ENCODE measurements at places on chromosomes 12 and 14. TPM values are rescaled to one million over a fixed set of nuclear protein-coding genes. Genes with fewer than 3 reads are reported as not detected.

- DNase-seq, result no peak
Measured at GRCh38 chr14:68403191-68404145, 389.4 kb downstream of the ZFP36L1 start.

- no peak for DNase-seq
Measured at GRCh38 chr14:53741479-53742232, 215.0 kb downstream of the BMP4 start.

- peak; percentile 53 for DNase-seq
Measured at GRCh38 chr14:21978184-21978998, 304.8 kb upstream of the OR4E1 start.

DNA sequence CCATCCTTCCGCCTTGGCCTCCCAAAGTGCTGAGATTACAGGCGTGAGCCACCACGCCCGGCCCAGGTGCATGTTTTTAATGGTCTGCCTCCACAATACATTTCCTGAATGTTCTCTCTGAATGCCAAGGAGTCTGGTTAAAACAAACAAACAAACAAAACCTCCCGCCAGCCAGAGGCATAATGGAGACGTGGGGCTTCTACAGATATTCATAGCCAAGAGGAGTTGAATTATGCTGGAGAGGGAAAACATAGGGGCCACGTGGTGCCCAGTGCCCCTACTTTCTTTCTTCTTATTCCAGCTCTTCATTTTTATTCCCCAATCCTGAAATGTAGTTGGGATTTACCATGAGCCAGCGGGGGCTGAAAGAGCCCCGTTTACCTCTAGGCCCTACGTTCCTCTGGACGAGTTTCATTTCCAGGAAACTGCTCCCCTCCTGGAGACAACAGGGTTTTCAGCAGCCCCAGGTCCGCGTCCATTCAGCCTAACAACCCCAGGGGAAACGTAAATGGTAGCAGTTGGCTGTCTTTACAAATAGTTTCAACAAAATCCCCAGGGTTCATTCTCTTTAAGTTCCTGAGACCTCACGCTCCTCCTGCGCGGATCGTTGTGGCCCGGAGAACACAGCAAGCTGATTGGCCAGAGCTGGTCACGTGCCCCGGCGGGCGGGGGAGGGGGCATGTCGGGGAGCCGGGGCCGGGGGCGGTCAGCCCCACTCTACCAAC, 108.5 kb upstream of the ESRRB start:
- DNase-seq, result no peak

GRCh38 chr12:106780010-106780631, 5.6 kb downstream of the RIC8B start:
- no peak for DNase-seq

GRCh38 chr14:23447361-23448350, 12.2 kb upstream of the MYH7 start:
- DNase-seq, result no peak

DNA sequence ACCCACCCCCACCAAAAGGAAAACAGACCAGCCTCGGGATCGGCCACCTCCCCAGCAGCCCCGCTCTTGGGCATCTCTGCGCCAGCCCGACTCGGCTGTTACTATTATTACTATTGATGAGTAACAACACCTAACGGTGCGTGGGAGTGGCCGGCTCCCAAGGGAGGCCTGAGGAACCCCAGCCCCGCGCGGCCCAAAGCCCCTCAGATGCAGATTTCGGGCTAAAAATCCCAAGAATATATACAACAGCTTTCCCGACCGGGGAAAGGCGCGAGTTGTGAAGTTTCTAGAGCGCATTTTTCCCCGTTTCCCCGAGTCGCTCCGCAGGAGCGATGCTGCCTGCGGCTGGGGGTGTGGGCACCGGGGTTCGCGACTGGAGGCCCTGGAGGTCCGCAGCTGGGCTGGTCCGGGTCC, 565 bp downstream of the NT5DC3 start:
- no peak for DNase-seq

- DNase-seq, result no peak
Measured at GRCh38 chr14:34161351-34162082, 210.6 kb upstream of the EGLN3 start.

DNA sequence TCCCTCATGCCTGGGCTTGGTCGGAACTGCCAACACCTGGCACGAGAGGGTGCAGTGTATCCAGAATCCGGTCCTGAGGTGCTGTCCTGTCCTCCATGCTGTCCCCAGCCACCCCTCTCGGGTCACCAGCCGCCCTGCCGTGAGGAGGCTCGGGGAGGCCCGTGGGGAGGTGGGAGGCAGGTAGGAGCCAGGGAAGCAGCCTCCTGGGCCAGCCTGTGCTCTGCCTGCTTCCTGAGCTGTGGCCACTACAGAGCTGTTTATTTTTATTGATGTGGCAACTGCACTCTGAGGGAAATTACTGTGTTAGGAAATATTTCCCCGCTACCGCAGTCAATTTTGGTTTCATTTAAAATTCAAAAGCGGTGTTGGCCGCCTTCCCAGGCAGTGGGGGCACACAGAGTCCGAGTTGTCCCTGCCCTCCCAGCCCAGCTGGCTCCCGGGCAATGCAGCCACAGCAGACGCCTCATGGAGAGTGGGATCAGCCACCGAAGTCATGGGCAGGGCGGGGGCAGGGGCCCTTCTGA, 18.3 kb downstream of the NOC4L start:
- no peak for DNase-seq

DNA sequence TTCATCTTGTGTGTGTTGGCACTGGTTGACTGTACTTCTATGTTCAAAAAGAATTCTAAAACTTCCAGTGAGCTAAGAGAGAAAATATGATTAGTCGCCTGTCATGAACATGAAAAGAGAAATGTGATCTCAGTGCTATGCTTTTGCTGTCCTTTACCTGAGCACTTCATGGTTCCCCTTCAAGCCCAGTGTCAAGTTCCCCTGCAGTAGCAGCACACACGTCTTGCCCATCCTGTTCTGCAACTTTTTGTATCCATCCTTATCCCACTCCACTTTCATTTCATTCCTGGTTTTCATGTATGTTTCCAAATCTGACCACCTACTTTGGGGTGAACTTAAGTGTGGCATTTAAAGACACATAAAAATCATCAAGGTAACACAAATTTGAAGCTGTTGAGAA, 848.0 kb upstream of the USP15 start:
- DNase-seq, result no peak

DNA sequence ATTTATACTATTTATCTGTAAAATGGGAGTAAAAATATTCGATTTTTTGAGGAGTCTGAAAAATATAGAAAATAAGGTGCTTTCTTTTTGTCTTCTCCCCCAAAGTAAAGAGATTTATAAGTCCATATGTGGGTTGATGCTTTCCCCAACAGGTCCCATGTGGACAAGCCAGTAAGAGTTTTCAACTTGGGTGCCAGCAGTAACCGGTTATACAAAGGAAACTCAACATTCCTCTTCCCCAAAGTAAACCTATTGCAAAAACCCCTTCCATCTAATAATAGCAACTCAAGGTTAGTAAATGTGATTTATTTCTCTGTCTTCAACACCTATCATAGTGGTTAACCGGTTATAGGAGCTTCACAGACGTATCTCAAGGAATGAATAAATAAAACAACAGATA, 1206.9 kb upstream of the SEL1L start:
- no peak for DNase-seq

DNA sequence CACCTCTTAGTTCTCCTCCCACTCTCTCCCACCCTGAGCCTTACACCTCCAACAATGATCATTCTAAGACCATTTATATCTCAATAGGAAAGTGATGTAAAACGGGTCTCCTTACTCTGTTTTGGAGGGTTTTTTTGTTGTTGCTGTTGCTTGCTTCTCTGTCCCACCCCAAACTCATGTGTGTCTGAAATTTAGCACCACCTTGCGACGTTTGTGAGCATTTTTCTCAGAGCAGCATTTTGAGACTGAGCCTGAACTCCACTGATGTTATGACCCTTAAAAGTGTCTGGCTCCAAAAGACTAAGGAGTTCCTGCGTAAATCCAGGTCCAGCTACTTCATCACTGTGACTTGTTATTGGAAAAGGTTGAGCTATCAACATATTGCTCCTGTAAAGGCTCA, 155.0 kb downstream of the DAD1 start:
- no peak for DNase-seq

GRCh38 chr12:67512061-67512460, 136.5 kb upstream of the DYRK2 start:
- DNase-seq, result no peak

GRCh38 chr14:68412505-68413465, 380.1 kb downstream of the ZFP36L1 start:
- no peak for DNase-seq

DNA sequence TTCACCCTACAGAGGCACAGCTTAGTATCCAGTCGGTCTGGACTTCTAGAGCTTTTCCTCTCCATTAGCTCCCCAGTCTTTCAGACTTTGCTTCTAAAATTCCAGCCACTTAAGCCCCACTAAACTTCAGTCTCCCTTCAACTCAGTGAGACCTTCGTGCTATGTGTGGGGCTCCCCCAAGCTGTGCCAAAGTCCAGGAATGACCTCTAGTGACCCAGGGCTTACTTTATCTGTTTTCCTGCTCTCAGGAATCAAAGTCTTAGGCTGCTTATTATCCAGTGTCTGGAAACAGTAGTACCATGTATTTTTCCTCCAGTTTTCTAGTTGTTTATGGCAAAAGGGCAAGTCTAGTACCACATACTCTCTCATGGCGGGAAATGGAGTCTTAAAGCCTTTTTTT, 77.8 kb downstream of the IFT43 start:
- no peak for DNase-seq

DNA sequence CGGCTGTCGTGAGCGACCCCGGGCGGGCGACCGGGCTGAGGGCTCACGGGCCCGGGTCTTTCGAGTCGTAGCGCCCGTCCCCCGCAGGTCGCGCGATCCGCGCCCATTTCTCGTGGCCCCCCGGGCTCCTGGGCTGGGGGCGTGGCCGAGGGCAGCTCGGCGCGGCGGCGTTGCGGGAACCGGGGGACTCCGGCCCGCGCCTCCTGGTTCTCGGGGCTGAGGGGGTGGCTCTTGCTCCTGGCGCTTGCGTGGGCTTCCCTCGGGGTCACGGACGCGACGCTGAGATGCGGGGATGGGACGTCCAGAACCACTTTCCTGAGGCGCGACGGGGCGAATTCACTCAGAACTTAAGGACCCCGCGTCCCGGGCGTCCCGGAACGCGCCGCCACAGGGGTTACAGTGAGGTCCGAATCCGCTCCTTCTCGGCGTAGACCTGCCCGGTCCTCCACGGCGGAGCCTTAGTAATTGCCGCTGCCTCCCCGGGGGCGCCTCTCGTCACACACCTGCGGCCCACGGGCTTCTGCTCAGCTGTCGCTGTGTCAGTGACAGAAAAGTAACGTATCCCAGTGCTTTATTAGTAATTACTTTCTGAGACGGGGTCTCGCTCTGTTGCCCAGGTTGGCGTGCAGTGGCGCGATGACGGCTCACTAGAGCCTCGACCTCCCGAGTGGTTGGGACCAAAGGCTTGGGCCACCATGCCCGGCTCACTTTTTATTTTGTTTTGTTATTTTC, 606 bp downstream of the EP400 start:
- DNase-seq, result no peak

DNA sequence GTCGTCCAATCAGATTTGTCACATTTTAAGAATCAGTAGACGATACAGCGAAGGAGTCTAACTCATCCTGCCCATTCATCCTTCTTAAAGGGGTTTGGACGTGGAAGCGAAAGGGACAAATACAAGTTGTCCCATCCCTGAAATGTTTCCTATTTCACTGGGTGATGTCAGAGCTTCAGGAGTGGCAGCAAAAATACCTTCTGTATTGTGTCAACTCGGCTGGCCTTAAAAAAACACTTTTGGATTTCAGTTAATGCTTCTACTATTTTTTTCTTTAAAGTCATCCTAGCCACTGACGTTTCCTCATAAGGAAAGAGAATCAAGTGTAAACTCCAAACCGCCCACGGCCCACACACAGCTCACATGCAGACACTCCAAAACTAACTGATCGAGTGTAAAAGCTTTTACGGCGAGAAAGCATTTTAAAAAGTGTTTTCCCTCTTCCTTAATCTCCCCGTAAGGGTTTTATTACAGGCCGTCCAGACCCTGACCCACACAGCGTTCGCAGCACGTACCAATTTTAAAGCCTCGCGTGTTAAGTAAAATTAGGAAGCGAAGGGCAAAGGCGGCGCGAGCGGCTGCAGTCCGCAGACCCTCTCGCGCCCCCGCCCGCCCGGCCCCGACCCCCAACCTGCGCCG, 593 bp downstream of the CFL2 start:
- DNase-seq, result peak; percentile 19

- no peak for DNase-seq
Measured at GRCh38 chr14:70838076-70838475, 28.8 kb upstream of the MAP3K9 start.

GRCh38 chr14:92922883-92923743, at the start of gene CHGA:
Gene CHGA (plus strand): TSS chr14:92923150. CDS start chr14:92923360, 210 bp downstream.
- peak; percentile 46 for DNase-seq

DNA sequence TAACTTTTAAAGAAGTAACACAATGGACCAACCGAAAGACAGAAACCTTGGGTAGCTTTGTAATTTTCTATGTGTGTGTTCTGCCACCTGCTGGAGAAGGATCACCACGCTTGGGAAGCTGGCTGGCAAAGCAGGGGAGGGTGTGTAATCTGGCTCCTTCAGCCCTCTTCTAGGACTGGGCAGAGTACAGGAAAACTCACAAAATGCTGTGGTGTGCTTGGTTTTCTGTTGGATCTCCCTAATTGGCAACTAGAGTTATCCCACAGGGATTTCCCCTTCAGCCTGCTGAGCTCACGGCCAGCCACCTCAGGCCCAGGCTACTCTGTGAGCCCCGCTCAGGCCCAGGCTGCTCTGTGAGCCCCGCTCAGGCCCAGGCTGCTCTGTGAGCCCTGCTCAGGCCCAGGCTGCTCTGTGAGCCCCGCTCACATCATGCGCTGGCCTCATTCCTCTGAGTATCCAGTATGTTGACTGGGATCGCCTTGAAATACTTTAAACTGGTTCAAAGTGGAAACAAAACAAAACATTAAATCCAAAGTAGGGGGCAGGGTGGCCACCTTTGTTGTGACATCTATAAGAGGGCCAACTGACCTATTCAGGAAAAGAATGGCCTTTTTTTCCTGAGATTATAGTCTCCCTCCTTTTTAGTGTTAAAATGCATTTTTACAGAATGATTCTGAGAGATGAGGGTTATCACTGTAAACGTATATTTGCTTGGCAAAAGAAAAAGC, 52.0 kb upstream of the RNU6-8 start:
- peak; percentile 33 for DNase-seq

- no peak for DNase-seq
Measured at GRCh38 chr12:50690925-50691324, 73.0 kb upstream of the ATF1 start.

DNA sequence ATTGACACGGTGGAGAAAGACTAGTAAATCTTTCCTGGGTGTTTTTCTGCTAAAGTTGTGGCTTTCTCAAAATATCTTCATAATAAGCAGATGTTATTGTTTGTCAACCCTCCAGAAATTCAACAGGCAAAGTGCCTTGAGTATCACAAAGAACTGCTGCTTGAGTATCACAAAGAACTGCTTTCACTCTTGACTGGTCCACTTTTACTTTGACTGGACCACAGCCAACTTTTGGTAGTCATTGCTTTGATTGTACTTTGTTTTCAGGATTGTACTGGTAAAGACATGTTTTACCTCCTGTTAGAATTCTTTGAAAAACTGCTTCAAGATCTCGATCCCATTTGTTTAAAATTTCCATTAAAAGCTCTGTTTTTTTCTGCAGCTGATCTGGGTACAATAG, 62.6 kb downstream of the PDZRN4 start:
- no peak for DNase-seq

KLHL33 gene
- polyA plus RNA-seq, result not detected

P2RX2 gene
- not detected for polyA plus RNA-seq

WNT1 gene
- 0.86 TPM for polyA plus RNA-seq

ACYP1 gene
- polyA plus RNA-seq, result 15.4 TPM

MUCL1 gene
- polyA plus RNA-seq, result 0.69 TPM

SLC7A8 gene
- not detected for polyA plus RNA-seq

DRAM1 gene
- 2.1 TPM for polyA plus RNA-seq

AQP6 gene
- polyA plus RNA-seq, result not detected

ITGB7 gene
- polyA plus RNA-seq, result 389 TPM

NTN4 gene
- not detected for polyA plus RNA-seq

TSPAN8 gene
- polyA plus RNA-seq, result not detected

PUS7L gene
- 13.5 TPM for polyA plus RNA-seq
